ENCODE measurements at places on chromosomes 11 and 22. TPM values are rescaled to one million over a fixed set of nuclear protein-coding genes. Genes with fewer than 3 reads are reported as not detected.

DNA sequence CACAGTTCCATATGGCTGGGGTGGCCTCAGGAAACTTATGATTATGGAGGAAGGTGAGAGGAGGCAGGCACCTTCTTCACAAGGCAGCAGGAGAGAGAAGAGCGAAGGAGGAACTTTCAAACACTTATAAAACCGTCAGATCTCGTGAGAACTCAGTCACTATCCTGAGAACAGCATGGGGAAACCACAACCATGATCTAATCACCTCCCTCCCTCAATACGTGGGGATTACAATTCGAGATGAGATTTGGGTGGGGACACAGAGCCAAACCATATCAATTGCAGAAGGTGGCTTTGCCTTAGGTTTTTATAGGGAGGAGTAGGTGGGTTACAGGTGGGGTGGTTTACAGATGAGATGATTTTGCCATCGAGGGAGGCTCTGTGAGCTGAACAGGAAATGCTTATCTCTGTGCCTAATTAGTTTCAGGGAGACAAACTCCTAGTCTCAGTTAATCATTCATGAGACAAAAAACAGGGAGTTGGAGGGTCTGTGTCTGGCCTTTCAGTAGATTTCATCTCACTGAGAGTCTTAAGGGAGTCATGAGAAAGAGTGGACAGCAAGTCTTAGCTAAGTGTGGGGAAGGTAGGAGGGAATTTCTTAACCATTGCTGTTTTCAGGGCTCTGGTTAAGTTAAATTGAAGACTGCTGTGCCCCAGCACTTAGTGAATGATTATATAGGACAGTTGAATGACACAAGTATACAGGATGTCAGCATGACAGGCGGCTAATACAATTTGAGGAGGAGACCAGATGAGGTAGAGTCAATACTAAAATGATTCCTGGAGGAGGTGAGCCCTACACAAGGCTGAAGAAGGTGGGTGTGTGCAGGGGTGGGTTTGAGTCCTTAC lies 47.7 kb downstream of the CWC15 start:
- DNase-seq, result no peak

DNA sequence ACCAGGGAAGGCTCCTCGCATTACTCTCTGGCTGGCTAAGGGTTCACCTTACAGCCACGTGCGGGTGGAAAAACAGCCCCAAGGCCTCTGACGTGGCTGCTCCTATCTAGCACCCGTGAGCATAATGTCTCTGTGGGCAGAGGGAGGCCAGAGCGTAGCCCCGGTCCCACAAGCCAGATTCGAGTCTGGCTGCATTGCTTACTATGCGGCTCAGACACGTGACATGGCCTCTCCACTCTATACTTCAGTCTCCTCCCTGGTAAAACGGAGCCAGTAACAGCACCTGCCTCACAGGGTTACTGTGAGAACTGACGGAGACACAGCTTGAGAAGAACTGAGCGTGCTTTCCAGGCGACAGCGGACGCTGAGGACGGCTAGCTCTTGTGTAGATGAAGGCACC lies 105.8 kb upstream of the BID start:
- no peak for DNase-seq

CASP1 gene
- 9.9 TPM for total RNA-seq

DNA sequence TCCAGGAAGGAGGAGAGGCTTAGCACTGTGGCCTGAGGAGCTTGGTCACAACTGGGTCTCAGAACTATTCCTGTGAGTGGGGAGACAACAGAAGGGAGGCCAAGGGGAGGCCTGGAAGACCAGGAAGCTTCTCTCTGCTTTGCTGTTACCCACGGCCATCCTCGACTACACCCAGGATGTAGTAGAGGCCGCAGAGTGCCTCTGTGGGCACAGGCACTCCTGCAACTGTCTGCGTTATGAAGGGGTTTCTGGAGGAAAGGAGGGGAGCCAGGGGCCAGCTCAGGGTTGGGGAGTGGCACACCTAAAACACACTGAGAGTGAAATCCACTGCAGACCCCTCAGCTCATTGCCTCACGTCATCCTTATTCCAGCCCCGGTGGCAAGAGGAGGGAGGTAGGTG lies 3.8 kb upstream of the MFRP start:
- DNase-seq, result no peak

DNA sequence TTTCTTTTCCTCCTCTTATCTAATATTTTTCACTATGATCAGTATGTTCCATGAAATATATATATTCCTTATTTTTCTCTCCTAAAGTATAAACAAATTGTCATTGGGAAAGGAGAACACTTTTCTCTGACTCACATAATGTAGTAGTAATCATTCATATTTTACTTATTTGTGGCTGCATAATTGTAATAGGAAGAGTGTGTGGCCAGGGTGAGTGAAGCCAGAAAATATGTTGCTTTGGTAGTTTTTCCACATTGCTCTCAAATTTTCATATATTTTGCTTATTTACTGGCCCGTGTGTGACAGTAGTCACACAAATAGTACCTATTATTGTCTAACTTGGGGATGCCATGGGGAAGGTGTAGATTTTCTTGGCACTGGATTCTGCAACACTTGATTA lies 172.1 kb downstream of the DYNC2H1 start:
- DNase-seq, result no peak

- no peak for DNase-seq
These were observed 45.0 kb downstream of the BCR start for GRCh38 chr22:23225337-23225723.

BTBD18 gene
- total RNA-seq, result not detected

DNA sequence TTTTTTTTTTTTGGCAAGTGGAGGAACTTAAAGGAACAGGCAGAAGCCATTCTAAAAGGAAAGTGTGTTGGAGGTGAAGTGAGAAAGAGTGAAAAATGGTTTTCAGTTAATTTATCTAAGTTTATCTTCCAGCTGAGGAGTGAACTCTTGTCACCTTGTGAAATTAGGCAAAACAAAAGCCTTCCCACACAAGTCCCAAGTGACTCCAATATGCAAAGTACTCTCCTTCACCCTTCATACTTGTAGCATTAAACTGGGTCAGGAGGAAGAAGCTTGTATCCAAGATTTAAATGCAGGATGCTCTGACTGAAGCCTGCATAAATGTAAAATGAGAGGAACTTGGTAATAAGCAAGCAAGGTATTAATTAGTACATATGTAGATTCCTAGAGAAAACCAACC lies 796.8 kb downstream of the DLG2 start:
- no peak for DNase-seq

SCN4B gene
- not detected for total RNA-seq

OR52I1 gene
- total RNA-seq, result not detected

- no peak for DNase-seq
These were observed 20.7 kb upstream of the C11orf96 start for GRCh38 chr11:43921561-43922294.

MED15 gene
- total RNA-seq, result 289 TPM

LRFN4 gene
- 22.3 TPM for total RNA-seq

- DNase-seq, result no peak
These were observed 462.4 kb downstream of the DLG2 start for GRCh38 chr11:85164743-85165142.

GRCh38 chr22:27844656-27845591 lies 43.4 kb upstream of the MN1 start:
- peak; percentile 67 for DNase-seq

MMP12 gene
- total RNA-seq, result not detected

DNA sequence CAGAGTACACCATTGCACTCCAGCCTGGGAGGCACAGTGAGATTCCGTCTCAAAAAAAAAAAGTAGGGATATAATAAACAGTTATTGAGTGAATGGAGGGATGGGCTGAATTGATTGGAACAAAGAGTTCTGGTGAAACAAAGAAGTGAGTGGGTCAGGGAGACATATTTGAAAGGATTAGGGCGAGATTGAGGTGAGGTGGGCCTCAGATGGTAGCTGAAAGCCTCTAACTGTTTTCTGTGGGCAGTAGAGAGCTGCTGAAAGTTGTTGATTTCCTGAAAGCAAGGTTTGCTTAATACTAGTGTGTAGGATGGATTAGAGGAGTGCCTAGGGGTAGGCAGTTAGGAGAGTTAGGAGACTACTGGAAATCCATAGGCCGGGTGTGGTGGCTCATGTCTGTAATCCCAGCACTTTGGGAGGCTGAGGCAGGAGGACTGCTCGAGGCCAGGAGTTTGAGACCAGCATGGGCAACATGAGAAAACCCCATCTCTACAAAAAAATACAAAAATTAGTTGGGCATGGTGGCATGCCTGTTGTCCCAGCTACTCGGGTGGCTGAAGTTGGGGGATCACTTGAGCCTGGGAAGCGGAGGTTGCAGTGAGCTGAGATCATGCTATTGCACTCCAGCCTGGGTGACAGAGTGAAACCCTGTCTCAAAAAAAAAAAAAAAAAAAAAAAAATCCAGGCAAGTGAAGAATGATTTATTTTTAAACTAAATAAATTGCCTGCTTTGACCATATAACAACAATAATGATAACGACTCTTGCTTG lies 41.4 kb upstream of the PTPRJ start:
- no peak for DNase-seq

CECR2 gene
- not detected for total RNA-seq

- no peak for DNase-seq
These were observed 954.5 kb downstream of the BRD1 start for GRCh38 chr22:48873191-48873520.

GRCh38 chr11:34857463-34857862 lies 58.7 kb downstream of the APIP start:
- no peak for DNase-seq

MS4A12 gene
- total RNA-seq, result 4.6 TPM

DNA sequence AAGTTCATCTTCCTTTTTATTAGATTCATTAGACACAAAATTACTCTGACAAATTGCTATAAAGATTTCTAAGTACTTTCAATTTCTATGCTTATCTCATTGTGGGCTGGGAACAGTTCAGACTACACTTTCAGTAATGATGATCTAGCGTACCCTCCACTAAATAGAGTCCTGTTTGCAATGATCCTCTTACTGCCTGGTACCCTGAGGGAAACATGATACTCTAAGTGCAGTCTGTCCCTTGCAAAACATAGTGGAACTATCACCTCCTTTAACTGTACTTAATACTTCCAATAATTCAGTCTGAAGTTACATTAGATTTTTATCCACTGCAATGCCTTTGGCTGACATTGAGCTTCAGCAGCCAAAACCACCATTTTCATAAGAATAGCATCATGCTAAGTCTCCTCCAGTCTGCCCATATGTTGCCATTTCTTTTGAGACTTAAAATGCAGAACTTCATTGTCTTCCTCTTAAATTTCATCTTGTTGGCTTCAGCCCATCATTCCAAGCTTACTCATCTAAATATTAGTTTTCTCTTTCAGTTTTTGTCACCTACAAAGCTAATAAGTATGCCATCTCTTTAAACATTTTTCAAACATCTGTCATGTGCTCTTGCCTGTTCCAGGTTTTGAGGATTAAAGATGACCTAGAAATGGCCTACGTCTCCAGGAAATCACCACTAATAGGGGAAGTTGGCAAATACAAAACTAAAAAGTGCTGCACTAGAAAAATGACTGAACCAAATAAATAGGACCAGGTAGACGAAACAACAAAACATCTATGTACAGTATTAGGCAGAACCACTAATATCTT lies 55.5 kb downstream of the PAK1 start:
- DNase-seq, result no peak

- no peak for DNase-seq
These were observed 43.7 kb downstream of the ALX4 start for GRCh38 chr11:44266056-44266780.

- no peak for DNase-seq
These were observed 419.2 kb upstream of the SYN3 start for GRCh38 chr22:33477120-33478111.

CABP4 gene
- total RNA-seq, result not detected

- peak; percentile 77 for DNase-seq
These were observed 511.2 kb downstream of the BUD13 start for GRCh38 chr11:116261606-116262005.

- DNase-seq, result no peak
These were observed 629.0 kb downstream of the TBC1D22A start for GRCh38 chr22:47391169-47392053.

DNA sequence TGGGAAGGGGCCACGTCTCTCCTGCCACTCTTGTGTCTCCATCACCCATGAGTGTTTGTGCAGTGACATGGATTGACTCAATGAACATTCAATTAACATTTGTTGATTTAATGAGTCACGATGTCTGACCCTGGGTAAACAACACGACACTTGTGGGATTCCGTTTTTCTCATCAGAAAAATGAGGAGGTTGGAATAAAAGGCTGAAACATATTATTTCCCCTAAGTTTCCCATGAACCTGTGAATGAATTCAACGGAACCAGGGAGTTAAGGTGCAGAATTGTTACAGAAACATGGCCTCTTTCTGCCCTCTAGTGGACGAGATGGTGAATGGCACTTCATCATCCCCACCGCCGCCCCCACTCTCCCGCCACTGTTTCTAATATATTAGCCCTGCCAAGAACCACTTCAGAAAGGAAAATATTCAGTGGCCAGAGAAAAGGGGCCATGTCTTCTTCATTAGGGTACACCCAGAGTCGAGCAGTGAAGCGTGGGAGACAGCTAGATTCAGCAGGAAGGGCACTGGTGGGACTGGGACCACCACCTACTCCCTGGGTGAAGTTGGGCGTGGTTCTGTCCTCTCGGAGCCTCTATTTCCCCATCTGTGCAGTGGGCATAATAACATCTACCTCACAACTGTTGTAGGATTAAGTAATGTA lies 46.3 kb upstream of the SYT13 start:
- peak; percentile 45 for DNase-seq

DNA sequence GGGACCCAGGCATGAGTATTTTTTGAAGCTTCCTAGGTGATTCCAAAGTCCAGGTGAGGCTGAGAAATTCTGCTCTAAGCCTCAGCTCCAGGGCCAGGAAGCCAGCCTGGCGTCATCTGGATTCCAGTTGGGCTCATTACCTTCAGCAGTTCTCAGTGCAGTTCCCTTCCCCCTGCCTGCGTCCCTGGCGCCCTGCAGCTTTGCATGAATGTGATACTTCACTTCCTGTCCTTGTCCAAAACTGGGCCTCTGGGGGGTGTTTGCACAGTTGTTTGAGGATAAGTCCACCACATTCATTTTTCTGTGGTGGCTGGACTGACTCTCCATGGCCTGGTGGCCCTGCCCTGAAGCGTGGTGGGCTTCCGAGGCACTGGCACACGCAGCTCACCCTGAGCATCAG lies 98.1 kb downstream of the TENM4 start:
- DNase-seq, result peak; percentile 40

DNA sequence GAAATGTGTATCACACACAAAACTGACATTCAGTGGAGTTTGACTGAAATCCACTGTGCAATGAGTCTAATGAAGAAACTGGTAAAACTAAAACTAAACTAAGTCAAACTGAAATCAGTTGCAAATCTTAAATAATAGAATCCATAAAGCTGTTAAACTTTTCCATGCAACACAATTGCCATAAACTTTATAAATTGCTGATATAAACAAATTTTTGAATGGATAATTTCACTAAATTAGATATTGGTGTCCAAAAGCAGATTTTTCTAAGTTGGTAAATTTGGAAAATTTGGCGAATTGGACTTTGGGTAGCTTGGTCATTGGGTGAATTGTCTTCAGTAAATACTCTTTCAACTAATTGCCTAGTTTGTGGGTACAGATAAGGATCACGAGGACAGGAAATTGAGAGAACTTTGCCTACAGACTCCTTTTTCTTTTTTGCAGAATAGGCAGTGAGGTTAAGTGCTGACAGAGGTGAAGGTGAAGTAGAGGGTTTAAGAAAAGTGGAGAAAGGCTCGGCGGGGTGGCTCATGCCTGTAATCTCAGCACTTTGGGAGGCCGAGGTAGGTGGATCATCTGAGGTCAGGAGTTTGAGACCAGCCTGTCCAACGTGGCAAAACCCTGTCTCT lies 12.8 kb downstream of the MRPL17 start:
- no peak for DNase-seq

- peak; percentile 38 for DNase-seq
These were observed 20.3 kb downstream of the MB start for GRCh38 chr22:35596821-35597220.

Measured in stomach (tissue), 19 donors.